Fibroblast of villous mesenchyme (primary cell): ENCODE measurements at places on chromosomes 3 and 15. TPM values are rescaled to one million over a fixed set of nuclear protein-coding genes. Genes with fewer than 3 reads are reported as not detected.

Gene CXCR6
- under 0.01 TPM in 2 replicates for total RNA-seq

Gene APOD
- 1.3 and 3.5 TPM in 2 replicates for total RNA-seq

Gene TRANK1
- total RNA-seq: 11.6 and 13.4 TPM in 2 replicates

Gene CCDC13
- total RNA-seq: 0.43 and 0.64 TPM in 2 replicates

Gene NR1I2
- under 0.01 TPM in 2 replicates for total RNA-seq

Gene CPB1
- not detected in 2 replicates for total RNA-seq

Gene NTRK3
- total RNA-seq: 0.32 TPM in 1 of 2 replicates, not detected in the other

Gene CLDN16
- under 0.01 and 0.43 TPM in 2 replicates for total RNA-seq

Gene BLOC1S6
- total RNA-seq: 74.7 and 87.2 TPM in 2 replicates

Gene CHST13
- not detected in 2 replicates for total RNA-seq

Gene INKA1
- total RNA-seq: 4.7 and 11.0 TPM in 2 replicates

Gene CPNE9
- not detected in 2 replicates for total RNA-seq

Gene TNFAIP8L3
- total RNA-seq: 0.43 and 0.64 TPM in 2 replicates

Gene DNASE1L3
- not detected in 2 replicates for total RNA-seq

Gene NR2E3
- total RNA-seq: 0.86 and 0.97 TPM in 2 replicates

Gene STAC
- total RNA-seq: 0.32 and 0.43 TPM in 2 replicates

Gene HEXA
- total RNA-seq: 44.9 and 61.5 TPM in 2 replicates

Gene SLC35G2
- total RNA-seq: 5.8 and 17.3 TPM in 2 replicates

Gene CLSTN2
- total RNA-seq: 5.8 and 7.3 TPM in 2 replicates

Gene PRKCI
- 81.8 and 98.4 TPM in 2 replicates for total RNA-seq

Gene SLC15A2
- total RNA-seq: under 0.01 and 0.43 TPM in 2 replicates

Gene GMPPB
- 30.2 and 31.6 TPM in 2 replicates for total RNA-seq

Gene LARP6
- 36.7 and 46.7 TPM in 2 replicates for total RNA-seq

Gene C3orf85
- total RNA-seq: not detected in 2 replicates

Gene SUSD5
- 1.3 and 2.2 TPM in 2 replicates for total RNA-seq

Gene LRRC34
- 3.5 and 4.3 TPM in 2 replicates for total RNA-seq

Gene ATP8B4
- total RNA-seq: 4.2 and 90.2 TPM in 2 replicates

Gene RAD51
- total RNA-seq: 3.5 and 4.2 TPM in 2 replicates

Gene ZNF620
- 0.86 and 0.97 TPM in 2 replicates for total RNA-seq

Gene RYR3
- total RNA-seq: under 0.01 TPM in 1 of 2 replicates, not detected in the other

Gene TFG
- total RNA-seq: 88.6 and 127 TPM in 2 replicates

Gene PKM
- total RNA-seq: 1,898 and 2,239 TPM in 2 replicates

Gene GOLGA6A
- not detected in 2 replicates for total RNA-seq

Gene GOLGA6D
- total RNA-seq: not detected in 2 replicates

Gene CD96
- 0.32 TPM in 1 of 2 replicates, not detected in the other for total RNA-seq

Gene KNL1
- 12.9 and 22.9 TPM in 2 replicates for total RNA-seq

Gene VPS18
- total RNA-seq: 48.8 and 62.2 TPM in 2 replicates

Gene CSTA
- 0.32 TPM in 1 of 2 replicates, not detected in the other for total RNA-seq

Gene INSYN1
- total RNA-seq: under 0.01 and 0.64 TPM in 2 replicates
